ENCODE measurements at places on chromosomes 4 and X. TPM values are rescaled to one million over a fixed set of nuclear protein-coding genes. Genes with fewer than 3 reads are reported as not detected.

DNA sequence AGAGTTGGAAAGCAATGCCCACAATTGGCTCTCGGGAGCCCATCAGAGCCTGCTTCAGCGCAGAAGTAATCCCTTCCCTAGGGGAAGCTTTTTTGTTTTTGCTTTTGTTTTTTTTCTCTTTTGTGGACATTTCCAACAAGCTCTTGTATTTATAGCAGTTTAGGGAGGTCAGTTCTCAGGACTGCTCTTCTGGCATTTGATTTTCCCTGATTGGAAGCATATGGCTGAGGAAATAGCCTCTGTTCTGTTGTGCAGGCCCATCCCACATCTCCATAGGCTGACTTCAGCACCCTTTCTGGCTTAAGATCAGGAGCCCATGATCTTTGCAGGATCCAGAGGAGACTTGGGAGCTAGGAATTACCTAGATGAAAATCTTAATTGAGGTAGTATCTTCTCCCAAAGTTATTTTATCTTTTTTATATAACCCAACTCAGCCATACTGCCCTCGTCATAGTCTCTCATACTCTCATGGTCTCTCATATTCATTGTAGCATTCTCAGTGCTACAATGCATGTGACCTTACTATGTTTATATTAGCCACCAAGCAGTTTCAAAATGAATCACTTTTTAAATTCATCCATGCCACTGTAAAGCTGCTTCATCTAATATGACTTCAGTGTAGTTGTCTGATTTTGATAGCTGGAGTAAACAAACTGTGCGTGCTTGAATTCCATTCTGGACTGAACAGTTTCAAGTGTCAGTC is 16.7 kb downstream of the PAGE4 start:
- DNase-seq = no peak

GRCh38 chrX:11591723-11592346 is 73.9 kb downstream of the ARHGAP6 start:
- DNase-seq = no peak

- DNase-seq = no peak
Observed at GRCh38 chrX:82362550-82362949, 1145.5 kb upstream of the POU3F4 start.

DNA sequence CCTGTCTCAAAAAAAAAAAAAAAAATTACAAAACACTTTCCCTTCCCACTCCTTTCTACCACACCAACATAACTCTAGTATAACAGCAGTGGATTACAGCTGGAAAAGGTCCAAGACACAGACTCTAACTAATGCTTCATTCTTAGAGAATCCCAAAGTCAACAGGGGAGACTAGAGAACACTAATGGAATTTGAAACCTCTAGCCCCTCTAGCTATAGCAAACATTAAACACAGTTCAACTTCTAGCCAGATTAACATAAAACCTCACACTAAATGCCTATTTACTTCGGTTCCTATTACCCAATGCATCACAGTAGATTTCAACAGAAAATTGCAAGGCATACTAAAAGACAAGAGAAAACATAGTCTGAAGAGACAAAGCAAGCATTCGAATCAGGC is 10.5 kb upstream of the DHX15 start:
- no peak for DNase-seq

The CXCR3 gene
- 5.8 TPM for total RNA-seq

The HHIP gene
- total RNA-seq = not detected
